EL (cell line): ENCODE measurements at places on chromosomes 11 and 22.

GRCh38 chr22:41857155-41857859 lies 24.4 kb downstream of the SREBF2 start:
- peak; percentile 80 for DNase-seq

GRCh38 chr11:64996710-64997380 lies at the start of gene BATF2:
Gene BATF2, minus strand, starts transcription at chr11:64996971. Its CDS starts 57 bp downstream, at chr11:64996914.
- DNase-seq, result peak; percentile 93

GRCh38 chr11:66015454-66015881 lies 3.7 kb downstream of the CST6 start:
- DNase-seq, result peak; percentile 92

GRCh38 chr11:6563121-6563619 lies 40.2 kb downstream of the RRP8 start:
- peak; percentile 11 for DNase-seq
